CD4-positive, alpha-beta T cell treated with Interleukin-4 for 1 hour (primary cell): ENCODE measurements at places on chromosomes 2 and 18.

DNA sequence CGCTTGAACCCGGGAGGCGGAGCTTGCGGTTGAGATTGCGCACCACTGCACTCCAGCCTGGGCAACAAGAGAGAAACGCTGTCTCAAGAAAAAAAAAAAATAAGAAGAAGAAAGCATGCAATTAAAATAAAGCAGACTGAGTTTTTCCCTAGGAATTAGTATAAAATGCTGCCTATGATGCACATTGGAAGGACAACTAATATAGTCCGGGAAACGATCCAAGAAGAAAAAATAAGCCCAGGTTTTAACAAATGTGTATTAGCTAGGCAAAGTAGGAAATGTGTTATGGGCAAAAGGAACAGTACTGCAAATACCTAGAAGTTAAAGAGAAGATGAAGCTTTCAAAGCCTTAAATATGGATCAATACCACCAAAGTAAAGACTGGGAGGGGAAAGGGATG is 64.0 kb downstream of the SPIRE1 start:
- DNase-seq, result no peak

DNA sequence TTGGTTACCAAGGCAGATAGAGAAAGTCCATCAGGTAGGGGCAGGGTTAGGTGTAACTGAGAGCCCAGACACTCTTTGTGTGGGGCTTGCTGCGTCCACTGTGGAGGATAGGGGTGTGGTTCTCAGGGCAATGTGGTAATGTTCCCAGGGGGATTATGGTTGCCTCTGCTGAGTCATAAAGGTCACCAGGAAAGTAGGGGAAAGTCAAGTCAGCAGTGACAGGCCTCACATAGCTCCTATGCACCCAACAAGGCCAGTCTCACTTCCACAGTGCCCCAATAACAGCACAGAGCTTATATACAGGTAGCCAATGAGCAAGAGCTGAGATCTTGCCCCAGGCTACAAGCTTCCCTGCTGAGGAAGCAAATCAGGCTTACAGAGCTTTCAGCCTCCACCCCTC is 1438.0 kb upstream of the ZEB2 start:
- no peak for DNase-seq

DNA sequence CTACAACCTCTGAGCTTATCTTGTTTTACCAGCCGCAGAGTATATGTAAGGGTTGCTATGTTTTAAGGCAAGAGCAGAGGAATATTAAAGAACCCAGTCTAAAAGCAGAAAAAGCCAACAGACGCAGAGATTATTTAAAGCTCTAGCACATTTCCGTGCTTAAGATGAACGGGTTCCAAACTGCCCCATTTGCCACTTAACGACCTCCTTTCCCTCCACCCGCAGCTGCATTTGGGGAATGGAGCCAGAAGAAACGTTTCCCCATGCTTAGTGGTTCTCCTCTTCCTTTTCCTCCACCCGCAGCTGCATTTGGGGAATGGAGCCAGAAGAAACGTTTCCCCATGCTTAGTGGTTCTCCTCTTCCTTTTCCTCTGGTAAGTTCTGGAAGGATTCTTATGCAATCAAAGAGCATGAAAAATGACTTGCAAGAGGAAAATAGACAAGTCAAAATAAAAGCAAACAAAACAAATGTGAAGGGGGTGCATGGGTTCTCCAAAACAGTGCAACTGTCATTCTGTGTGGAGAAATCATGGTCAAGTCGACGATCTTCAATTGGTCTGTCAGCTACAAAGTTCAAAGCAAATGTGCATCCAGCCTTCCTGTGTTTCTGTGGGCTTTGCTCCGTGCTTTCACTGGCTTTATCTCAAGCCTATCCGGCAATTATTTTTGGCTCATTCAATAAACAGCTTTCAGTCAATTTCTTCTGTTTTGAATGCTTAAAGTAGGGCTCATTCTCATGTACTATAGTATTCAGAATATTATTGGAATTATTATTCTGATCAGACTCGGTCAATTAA is 57.8 kb downstream of the DIPK1C start:
- DNase-seq, result no peak

GRCh38 chr2:120525056-120526046 is 179.4 kb downstream of the INHBB start:
- no peak for DNase-seq

GRCh38 chr2:224983712-224984554 is 58.3 kb downstream of the DOCK10 start:
- no peak for DNase-seq

DNA sequence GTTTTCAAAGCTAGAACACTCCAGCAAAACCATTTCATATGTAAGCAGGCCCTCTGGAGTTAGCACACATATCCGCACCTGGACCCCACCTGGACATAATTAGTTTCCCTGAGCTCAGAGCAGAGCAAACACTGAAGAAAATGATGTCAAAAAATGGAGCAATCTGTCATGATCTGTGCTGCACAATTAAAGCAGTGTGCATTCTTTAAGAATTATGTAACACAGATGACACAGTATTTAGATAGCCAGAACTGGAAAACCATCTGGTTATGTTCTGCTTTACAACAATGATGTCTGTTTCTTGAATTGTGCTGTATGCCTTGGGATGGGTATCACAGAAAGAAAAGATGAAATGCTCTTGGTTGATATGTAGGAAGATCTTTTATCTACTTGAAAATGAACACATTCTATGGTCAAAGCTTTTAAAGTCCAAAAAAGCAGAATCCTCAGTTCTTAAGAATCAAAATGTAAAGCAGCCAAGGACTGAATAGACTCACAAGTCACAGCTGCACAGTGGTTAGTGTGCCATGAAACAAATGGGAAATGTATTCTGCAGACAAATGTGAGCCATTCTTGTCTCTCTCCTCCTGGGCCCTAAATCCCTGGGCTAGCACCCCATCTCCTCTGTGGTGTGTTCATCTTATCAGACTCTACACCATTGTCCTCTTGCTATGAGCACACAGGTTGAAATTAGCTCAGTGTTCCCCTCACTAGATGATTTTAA is 36.8 kb downstream of the HRH4 start:
- DNase-seq, result no peak

- DNase-seq, result peak; percentile 66
These were observed 85.3 kb downstream of the SPP2 start for GRCh38 chr2:234135750-234136221.

- no peak for DNase-seq
These were observed 110.6 kb downstream of the ABCA12 start for GRCh38 chr2:215027779-215028178.

GRCh38 chr2:159880729-159881128 is 82.7 kb upstream of the CD302 start:
- DNase-seq, result no peak

DNA sequence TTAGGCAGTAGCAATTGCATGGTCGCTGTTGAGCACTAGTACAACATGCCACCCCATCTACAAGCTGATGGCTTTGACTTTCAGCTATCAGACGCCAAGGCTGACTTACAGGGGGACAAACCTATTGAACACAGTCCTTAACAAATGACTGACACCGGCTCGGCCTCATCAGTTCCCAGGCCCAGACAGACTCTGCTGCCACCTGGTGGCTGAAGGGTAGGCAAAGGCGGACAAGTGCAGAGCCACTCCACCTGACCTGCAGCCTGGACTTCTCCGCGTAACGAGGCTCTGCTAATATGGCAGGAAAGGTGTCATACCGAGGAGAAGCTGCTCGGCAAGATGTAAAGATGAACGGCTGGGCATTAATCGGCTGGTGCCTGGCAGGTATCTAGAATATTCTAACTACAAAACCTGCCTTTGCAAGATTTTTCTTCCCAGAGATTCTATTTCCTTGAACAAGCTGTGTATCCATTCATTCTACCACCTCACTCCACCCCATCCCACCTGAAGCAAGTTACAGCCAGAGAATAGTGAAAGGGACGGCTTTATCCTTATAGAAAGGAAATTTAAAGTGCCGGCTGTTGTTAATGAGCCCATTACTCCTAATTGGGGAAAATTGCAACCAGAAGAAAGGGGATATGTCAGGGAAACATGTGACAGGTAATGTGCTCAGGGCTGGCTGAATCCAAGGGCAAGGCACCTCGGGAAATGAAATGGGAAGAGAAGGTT is 67.4 kb downstream of the STEAP3 start:
- DNase-seq, result no peak

DNA sequence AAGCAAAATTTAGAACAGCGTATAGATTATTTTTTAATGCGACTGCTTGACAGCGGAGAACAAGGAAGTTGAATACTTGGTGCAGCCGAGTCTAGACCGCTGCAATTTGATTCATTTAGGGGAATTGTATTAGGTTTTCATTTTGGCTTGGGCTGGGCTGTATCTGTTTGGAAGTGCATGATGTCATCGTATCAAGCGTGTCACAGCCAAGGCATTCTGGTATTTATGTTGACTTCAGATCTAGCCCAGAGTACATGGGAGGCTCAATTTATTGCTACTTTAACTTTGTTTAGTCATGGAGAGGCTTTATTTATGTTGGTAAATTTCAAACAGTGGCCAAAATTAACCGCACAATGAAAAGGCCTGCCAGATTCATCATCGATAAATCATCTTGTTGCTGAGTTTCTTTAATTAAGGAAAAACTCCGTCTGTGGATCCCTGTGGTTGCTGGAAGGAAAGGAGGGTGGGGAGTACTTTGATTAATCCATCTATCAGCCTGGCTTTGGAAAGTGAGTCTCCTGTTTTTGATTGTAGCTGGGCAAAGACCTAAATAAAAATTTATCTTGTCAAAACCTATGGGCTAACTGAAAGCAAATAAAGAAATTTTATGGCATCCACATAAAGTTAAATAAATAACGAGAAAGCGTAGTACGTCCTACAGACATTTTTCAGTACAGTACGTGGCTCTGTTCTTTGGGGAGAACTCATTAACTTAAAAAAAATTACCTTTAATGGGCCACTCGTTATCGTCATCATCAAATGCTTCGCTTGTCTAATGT is 230.4 kb upstream of the SPRED2 start:
- DNase-seq, result no peak

GRCh38 chr2:238644095-238645081 is 203.5 kb upstream of the TWIST2 start:
- DNase-seq, result no peak

DNA sequence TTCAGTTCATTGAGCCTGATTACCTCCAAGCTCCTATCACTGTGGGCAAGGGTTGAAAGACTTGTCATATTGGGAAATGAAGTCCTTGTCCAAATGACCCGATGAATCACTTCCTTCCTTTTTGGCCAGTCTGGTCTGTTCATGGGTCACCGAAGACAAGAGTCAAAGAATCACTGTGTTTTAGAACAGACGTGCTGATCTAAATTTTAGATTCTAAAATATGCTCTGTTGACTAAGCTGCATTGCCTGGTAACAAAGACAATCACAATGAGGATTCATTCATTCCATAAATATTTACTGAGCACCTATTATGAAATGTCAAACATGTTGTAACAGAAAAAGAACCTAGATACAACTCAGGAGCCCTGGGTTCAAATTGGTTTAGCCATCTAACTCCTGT is 99.4 kb upstream of the RND3 start:
- no peak for DNase-seq

DNA sequence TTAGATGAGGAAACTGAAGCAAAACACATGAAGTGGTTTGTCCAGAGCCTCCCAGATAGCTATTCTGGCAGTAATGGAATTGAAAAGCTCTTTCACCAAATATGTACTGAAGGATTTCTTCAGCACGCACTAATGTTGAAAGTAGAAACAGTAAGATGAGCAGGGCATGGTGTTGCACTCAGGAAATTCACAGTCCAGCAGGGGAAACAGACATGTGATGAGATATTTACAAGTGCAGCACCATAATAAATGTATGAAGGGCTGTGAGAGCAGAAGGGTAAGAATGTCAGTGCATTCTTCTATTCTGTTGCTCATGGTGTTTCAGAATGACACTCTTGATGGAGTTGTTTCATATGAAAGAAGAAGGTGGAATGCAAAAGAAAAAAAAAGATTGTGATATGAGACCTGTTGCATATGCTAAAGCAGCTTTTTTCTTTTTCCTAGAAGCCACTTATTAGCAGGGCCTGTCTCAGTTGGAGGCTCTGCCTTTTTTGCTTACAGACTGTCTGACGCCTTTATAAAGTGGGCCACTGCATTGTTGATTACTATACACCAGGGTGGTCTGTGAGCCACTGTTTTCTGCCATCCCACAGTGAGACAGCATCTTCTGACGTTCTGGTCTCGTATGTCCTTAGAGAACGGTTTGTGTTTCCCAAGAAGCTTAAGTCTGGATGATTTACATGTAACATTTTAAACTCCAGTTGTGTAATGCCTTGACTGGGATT is 516.9 kb downstream of the ARHGAP15 start:
- no peak for DNase-seq

GRCh38 chr2:102592601-102593000 is 26.8 kb upstream of the SLC9A2 start:
- no peak for DNase-seq

DNA sequence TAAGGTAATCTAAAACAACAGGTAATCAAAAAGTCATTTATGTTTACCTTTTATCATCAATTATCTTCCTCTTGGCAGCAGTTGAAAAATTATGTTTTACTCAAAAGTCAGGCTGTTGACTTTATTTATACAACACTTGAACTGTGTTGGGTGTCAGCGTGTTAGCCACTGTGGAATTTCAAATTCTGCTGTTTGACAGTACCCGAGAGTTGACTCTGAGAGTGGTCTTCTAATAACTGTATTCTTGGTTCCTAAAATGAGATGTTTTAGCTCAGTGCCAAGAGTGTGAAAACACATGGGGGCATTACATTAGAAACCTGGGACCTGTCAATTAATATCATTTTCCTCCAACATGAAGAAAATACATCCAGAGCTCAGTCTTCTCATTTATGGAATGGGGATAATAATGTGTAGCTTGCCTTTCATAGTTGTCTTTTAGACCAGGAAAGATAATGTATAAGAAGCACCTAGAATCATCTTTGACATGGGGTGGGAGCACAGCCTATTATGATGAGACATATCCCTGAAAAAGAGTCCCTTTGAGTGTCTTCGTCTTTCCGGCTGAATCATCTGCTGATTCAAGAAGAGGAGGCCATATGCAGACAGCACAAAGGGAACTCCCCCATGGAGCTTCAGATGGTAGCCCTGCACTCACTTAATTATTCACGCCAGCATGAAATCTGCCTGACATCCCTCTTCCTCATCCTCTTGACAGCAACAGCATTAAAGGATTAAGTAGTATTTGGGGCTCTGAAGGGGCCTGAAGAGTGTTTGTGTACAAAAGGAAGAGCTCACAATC is 89.1 kb downstream of the AFF3 start:
- no peak for DNase-seq

DNA sequence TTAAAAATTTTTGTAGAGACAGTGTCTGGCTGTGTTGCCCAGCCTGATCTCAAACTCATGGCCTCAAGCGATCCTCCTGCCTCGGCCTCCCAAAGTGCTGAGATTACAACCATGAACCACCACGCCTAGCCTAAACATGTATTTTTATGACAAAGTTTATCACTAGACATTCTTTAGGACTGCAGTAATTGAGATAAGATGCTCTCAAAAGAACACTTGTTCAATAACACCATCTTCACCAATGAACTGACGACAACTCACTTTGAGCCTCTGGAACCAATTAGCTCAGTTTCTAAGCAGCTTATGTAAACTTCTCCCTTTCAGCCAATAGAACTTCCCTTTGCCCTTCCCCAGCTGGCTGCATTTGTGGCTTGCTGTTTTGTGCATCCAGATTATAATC is 15.3 kb upstream of the PPP4R1 start:
- DNase-seq, result no peak
